ENCODE measurements at places on chromosomes 7 and 10. TPM values are rescaled to one million over a fixed set of nuclear protein-coding genes. Genes with fewer than 3 reads are reported as not detected.

The CC2D2B gene
- 0.15 TPM for polyA plus RNA-seq

The MINDY4 gene
- polyA plus RNA-seq: 1.1 TPM

The PODXL gene
- polyA plus RNA-seq: 13.3 TPM

The IGF2BP3 gene
- 0.03 TPM for polyA plus RNA-seq

The CFAP58 gene
- 0.04 TPM for polyA plus RNA-seq

The DRGX gene
- polyA plus RNA-seq: not detected

The FUOM gene
- 8.6 TPM for polyA plus RNA-seq

The MRLN gene
- polyA plus RNA-seq: 15.1 TPM

The WDR86 gene
- not detected for polyA plus RNA-seq

The FAM25C gene
- polyA plus RNA-seq: not detected

The AKR1C2 gene
- polyA plus RNA-seq: 124 TPM

The TMEM270 gene
- not detected for polyA plus RNA-seq

The AKR1E2 gene
- polyA plus RNA-seq: 0.73 TPM

The LRRN3 gene
- 1.9 TPM for polyA plus RNA-seq

The CREB5 gene
- polyA plus RNA-seq: 1.2 TPM

The SUN3 gene
- polyA plus RNA-seq: 0.01 TPM

The ACTR3C gene
- 1.3 TPM for polyA plus RNA-seq

The ADGRA1 gene
- polyA plus RNA-seq: 0.05 TPM

The PNLIPRP2 gene
- 0.01 TPM for polyA plus RNA-seq

The SKIDA1 gene
- polyA plus RNA-seq: 0.11 TPM

The C10orf62 gene
- 0.13 TPM for polyA plus RNA-seq

The LIPN gene
- not detected for polyA plus RNA-seq

All from psoas muscle (tissue), 8 donors.